ENCODE measurements at places on chromosomes 1 and 21.

GRCh38 chr1:147772570-147772969 is 12.2 kb upstream of the GJA5 start:
- DNase-seq = no peak

DNA sequence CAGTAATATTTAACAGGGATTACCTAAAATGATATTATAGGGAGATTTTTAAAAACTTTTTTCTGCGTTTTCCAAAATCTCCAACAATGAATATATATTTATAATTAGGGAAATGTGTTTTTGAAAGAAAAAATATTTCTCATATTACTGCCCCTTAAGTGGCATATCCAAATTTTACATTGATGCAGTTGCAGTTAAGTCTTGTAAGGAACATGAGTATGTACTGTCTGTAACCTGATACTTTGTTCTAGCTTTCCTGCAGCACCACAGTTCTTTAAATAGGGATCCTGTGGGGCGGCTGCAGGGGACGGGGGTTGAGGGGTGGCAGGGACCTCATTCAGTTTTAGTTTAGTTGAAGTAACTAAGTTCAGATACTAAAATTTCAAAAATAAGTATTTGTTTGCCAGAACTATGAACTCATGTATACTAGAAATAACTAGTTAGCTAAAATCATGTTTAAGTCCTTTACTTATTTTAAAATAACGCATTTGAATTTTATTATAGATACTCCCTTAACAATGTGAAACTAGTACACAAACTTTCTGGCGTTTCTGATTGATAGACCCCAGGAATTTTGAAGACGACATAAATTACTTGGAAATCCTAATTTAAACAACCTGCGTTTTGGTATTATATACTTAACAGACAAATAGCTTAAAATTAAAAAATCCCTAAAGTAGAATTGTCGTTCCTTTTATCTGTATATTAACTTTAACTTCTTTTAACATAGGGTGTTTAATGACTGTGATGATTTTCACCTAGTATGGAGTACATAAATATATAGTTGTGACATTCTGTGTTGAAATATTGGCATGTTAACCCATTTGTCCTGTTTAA is 639 bp upstream of the DNAJB4 start:
- DNase-seq = peak; percentile 40

DNA sequence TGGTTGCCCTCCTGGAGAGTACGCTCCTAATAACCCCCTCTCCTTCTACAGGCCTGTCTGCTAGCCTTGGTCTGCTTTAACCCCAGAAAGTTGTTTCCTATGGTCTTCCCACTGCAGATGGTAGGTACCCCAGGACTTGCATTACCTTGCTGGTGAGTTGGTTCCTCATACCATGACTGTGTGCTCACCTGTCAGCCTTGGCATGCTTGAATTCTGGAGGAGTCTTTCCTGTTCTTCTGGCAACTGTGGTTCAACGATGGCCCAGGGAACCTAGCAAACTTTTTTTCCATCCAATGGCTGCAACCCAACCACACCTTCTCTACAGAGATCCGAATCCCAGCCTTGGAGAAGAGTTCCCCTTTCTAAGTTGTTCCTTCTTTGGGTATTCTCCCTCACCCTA is 36.9 kb downstream of the RPS6KC1 start:
- DNase-seq = no peak

DNA sequence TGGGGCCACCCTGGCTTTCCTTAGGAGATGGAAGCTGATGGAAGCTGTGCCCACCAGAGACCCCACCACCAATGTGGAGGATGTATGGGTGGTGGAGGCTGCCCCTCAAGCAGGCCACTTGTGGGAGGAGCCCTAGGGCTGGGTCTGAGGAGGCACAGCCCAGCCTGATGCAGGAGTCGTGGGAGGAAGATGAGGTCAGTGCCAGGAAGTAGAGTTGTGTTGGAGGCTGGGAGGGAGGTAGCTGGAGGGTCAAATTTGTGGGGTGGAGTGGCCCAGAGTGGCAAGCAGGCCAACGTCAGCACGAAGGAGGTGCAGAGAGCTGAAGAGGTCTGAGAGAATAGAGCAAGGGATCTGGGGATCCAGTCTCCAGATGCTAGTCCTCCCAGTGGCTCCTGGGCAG is 119.0 kb upstream of the USP24 start:
- DNase-seq = no peak

DNA sequence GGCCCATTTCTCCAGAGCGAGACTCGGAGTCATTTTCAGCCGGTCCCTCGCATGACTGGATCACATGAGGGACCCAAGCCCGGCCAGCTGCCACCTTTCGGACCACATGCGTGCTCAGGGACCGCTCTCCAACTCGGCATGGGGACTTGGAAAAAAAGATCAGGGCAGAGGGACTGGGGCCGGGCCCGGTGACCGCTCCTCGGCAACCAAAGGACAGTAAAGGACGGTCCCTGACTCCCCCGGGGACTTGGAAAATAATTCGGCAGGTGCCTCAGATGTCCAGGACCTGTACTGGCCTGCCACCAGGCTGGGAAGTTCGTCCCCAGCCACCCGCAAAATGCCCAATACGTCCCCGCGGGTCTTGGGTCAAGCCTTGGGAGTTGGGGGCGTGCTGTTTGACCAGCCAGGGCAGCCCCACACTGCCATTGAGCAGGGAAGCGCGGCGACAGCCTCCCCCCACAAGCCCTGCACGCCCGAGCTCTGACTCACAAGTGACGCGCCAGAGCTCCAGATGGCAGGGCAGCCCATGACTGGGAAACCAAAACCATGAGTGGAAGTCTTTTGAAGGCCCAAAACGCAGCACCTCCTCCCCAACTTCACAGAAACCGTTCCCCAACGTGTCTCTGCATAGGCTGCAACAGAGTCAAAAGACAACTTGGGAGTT is 134.5 kb downstream of the LIPI start:
- no peak for DNase-seq

GRCh38 chr21:35573472-35574374 is 486.6 kb downstream of the SETD4 start:
- DNase-seq = no peak

GRCh38 chr1:53505401-53505800 is 46.2 kb downstream of the DMRTB1 start:
- no peak for DNase-seq

- peak; percentile 39 for DNase-seq
Measured at GRCh38 chr1:43274125-43274803, 4.5 kb downstream of the TMEM125 start.

DNA sequence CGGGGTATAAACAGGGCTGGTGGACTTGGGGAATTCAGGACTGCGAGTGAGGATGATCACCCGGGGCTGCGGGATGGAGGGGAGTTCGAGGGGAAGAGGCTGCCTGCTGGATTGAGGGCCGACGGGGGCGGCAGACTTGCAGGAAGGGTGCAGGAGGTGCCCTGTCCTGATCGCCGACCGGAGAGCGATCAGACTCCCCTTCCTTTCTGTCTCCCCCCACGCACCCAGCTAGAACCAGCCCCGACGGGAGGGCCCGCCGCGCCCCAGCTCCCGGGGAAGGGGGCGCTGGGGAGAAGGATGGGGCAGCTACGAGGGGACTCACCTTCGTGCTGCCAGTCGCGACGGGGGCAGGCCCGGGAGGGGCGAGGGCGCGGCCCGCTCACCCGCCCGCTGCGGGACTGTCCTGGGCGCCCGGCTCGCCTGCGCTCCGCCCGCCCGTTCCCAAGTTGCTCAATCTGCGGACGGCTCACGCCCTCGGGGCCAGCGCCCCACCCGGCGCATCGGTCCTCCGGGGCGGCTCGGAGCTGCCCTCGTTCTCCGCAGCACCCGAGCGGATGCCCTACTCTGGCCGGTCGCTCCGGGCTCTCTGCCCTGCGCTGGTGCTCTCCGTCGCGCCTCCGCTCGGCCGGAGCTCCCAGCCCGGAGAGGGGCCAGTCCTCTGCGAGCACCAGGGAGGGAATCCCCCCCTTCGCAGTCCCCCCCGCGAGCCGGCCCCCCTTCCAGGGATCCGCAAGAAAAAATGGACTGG is at the start of gene RSPO1:
TSS of gene RSPO1 (minus strand) at position 649 of the 748 bp plus-strand sequence. CDS start 5,231 bp downstream, outside the sequence.
- DNase-seq = no peak

GRCh38 chr1:240293706-240294105 is 202.0 kb downstream of the FMN2 start:
- no peak for DNase-seq

DNA sequence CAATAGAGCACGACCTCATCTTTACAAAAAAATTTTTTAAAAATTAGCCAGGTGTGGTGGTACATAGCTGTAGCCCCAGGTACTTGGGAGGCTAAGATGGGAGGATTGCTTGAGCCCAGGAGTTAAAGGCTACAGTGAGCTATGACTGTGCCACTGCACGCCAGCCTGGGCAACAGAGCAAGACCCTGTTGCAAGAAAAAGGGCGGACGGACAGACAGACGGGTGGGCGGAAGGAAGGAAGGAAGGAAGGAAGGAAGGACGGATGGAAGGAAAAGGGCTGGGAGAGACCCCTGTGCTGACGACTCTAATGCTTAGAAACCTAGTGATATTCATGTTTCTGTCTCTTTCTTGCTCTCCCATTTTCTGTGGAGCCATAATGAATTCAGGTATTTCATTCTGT is 14.4 kb downstream of the PI4KB start:
- DNase-seq = no peak

Data from activated T-helper 2 cell treated with anti-CD3 and anti-CD28 coated beads, Interferon-gamma antibody, Interleukin-2, Interleukin-4, amounts not matched to agents 10 μg/mL and 5 μg/mL and 100 μg/mL, durations not matched to agents 14 hours and 24 hours and 36 hours (primary cell).